Hair follicular keratinocyte (primary cell): ENCODE measurements at places on chromosomes 1 and 21. TPM values are rescaled to one million over a fixed set of nuclear protein-coding genes. Genes with fewer than 3 reads are reported as not detected.

Gene CFHR4
- not detected in 2 replicates for total RNA-seq

Gene FCRL6
- total RNA-seq = not detected in 2 replicates

Gene BRDT
- total RNA-seq = not detected in 2 replicates

Gene B3GALT5
- total RNA-seq = not detected in 2 replicates

Gene CRABP2
- total RNA-seq = 7.6 and 15.5 TPM in 2 replicates

Gene SLC2A5
- under 0.01 and 0.46 TPM in 2 replicates for total RNA-seq

Gene PKP1
- total RNA-seq = 68.9 and 94.7 TPM in 2 replicates

Gene SLC6A17
- total RNA-seq = not detected in 2 replicates

Gene TDRD10
- total RNA-seq = not detected in 2 replicates

Gene SLAMF9
- total RNA-seq = 2.5 TPM in 1 of 2 replicates, not detected in the other

Gene KISS1
- total RNA-seq = not detected in 2 replicates

Gene AMY1C
- total RNA-seq = not detected in 2 replicates

Gene PLCH2
- total RNA-seq = 99.9 and 124 TPM in 2 replicates

Gene AGO1
- total RNA-seq = 10.7 and 11.6 TPM in 2 replicates

Gene SPATA21
- not detected in 2 replicates for total RNA-seq

Gene IL20
- total RNA-seq = 5.0 and 13.7 TPM in 2 replicates

Gene CFHR1
- not detected in 2 replicates for total RNA-seq

Gene EPHX1
- 4.6 and 5.2 TPM in 2 replicates for total RNA-seq

Gene EVA1C
- total RNA-seq = 8.4 and 21.5 TPM in 2 replicates

Gene CELA2A
- not detected in 2 replicates for total RNA-seq

Gene RNU1-2
- total RNA-seq = under 0.01 TPM in 2 replicates

Gene TCEANC2
- total RNA-seq = 1.9 and 2.3 TPM in 2 replicates

Gene IGFN1
- total RNA-seq = not detected in 2 replicates

Gene LRRN2
- not detected in 2 replicates for total RNA-seq

Gene FOXJ3
- total RNA-seq = 16.0 and 18.1 TPM in 2 replicates

Gene DNASE2B
- not detected in 2 replicates for total RNA-seq

Gene PLA2G2A
- total RNA-seq = not detected in 2 replicates

Gene KCND3
- 0.08 and 0.55 TPM in 2 replicates for total RNA-seq

Gene NKAIN1
- not detected in 2 replicates for total RNA-seq

Gene FLAD1
- 45.4 and 46.1 TPM in 2 replicates for total RNA-seq

Gene AVPR1B
- not detected in 2 replicates for total RNA-seq

Gene CYP4A11
- total RNA-seq = not detected in 2 replicates

Gene KLHDC9
- total RNA-seq = 0.68 and 2.7 TPM in 2 replicates

Gene OR6N1
- total RNA-seq = not detected in 2 replicates

Gene NEXN
- total RNA-seq = 0.94 and 1.3 TPM in 2 replicates

Gene MYBPH
- not detected in 2 replicates for total RNA-seq

Gene MARK1
- total RNA-seq = 7.1 and 81.1 TPM in 2 replicates

Gene LRIG2
- total RNA-seq = 3.9 and 5.3 TPM in 2 replicates

Gene NUDT4B
- 21.9 and 27.3 TPM in 2 replicates for total RNA-seq

Gene CFAP126
- total RNA-seq = not detected in 2 replicates

Gene NPPA
- total RNA-seq = not detected in 2 replicates

Gene SPRR2E
- 1.1 TPM in 1 of 2 replicates, not detected in the other for total RNA-seq

Gene CSF3R
- total RNA-seq = not detected in 2 replicates

Gene ANKRD34A
- 0.49 and 0.70 TPM in 2 replicates for total RNA-seq

Gene RNF115
- total RNA-seq = 5.0 and 5.2 TPM in 2 replicates

Gene TCHH
- 0.04 TPM in 1 of 2 replicates, not detected in the other for total RNA-seq
